ENCODE measurements at places on chromosomes 3 and 15. TPM values are rescaled to one million over a fixed set of nuclear protein-coding genes. Genes with fewer than 3 reads are reported as not detected.

GRCh38 chr3:129612534-129613366 is 6.3 kb upstream of the PLXND1 start:
- no peak for DNase-seq

- DNase-seq = no peak
These were observed 309.4 kb upstream of the THRB start for GRCh38 chr3:24804095-24804494.

DNA sequence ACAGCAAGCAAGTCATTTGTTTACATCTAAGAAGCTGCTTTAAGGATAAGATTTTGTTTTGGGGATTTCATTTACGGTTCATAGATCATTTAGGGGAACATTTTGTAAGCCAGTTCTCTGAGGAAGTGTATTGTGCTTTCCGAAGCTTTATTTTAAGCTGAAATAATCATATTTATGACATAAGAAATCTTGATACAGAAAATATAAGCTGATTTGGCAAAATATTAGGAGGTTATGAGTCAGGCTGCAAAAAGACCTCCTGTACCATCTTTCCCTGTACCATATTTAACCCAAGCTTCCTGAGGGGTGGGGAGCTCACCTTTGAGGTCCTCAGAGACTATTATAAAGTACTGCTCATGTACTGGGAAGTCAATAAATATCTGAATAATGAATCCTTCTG is 8.1 kb upstream of the EIF4E3 start:
- DNase-seq = no peak

ITGA11 gene
- total RNA-seq = not detected

PAQR5 gene
- total RNA-seq = not detected

FMN1 gene
- 0.69 TPM for total RNA-seq
